ENCODE measurements at places on chromosomes 5 and 9.

DNA sequence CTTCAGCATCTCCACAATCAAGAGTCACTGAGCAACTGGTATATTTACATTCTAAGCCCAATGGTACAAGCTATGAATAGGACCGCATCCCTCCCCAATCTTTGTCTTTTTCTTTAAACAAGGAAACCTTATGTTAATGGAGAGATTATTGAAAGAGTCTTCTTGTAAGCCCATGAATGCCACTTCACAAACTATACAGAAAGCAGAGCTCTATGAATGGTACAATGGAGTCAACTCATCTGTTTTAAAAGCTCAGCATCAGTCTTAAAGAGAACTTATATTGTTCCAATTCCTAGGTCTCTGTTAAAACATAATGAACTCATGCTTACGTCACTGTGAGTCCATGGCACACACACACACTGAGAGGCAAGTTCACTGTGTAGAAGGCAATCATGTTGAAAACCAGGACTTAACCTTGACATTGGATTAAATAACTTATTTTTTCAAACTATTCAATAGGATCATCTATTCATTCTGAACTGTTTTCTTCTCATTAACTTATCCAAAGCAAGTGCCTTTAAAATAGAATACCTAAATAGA lies 4.5 kb downstream of the NREP start:
- DNase-seq = no peak

GRCh38 chr5:14277385-14278320 lies 134.5 kb downstream of the TRIO start:
- no peak for DNase-seq

DNA sequence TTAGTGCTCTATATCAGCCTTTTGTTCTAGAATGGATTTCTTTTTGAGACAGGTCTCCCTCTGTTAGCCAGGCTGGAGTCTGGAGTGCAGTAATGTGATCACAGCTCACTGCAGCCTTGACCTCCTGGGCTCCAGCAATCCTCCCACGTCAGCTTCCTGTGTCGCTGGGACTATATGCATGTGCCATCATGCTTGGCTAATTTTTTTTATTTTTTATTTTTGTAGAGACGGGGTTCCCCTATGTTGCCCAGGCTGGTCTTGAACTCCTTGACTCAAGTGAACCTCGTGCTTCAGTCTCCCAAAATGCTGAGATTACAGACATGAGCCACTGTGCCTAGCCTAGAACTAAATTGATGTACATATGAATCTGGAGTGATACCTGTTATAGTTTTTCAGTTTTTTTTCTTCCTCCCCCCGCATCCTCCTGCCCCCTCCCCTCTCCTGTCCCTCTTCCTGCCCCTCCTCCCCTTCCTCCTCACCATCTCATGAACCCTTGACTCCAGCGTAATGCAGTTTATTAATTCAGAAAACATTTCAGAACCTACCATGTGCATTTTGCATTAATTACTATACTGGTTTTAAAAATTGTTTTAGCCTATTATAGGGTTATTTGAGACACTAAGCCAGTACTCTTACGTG lies 37.4 kb upstream of the TNFAIP8 start:
- DNase-seq = no peak

DNA sequence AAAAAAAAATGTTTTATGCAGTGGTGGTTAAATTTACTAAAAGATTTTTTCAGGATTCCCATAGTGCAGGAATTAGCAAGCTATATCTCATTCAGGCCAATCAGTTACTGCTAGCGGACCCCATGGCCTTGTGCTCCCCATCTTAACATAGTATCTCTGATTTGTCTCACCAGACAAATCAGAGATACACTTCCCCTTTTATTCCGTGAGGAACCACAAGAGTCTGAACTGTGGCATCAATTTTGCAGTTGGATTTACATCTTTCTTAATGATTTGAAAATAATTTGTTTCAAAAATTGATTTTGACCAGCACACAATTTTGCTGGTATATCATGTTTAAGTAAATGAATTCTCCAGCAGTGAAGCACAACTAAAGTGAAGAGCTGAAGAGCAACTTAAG lies 17.9 kb downstream of the ITGA1 start:
- no peak for DNase-seq

GRCh38 chr9:110801426-110801825 lies 132.8 kb downstream of the MUSK start:
- no peak for DNase-seq

DNA sequence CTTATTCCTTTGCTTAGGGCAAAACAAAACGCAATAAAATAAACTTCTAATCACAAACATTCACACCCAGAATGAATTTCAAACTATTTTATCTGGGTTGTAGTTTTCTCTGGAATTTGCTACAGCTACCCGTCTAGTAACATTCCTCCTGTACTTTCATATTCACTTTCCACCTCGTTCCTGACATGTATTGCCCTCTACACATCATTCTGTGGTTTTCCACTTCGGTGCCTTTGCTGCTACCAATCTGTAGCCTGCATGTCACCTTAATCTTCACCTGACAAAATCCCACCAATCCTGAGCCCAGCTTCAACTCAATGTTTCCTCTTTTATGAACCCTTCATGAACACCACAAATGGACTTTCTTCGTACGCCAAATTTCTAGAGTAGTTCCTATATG lies 694.1 kb upstream of the C9orf72 start:
- DNase-seq = no peak

DNA sequence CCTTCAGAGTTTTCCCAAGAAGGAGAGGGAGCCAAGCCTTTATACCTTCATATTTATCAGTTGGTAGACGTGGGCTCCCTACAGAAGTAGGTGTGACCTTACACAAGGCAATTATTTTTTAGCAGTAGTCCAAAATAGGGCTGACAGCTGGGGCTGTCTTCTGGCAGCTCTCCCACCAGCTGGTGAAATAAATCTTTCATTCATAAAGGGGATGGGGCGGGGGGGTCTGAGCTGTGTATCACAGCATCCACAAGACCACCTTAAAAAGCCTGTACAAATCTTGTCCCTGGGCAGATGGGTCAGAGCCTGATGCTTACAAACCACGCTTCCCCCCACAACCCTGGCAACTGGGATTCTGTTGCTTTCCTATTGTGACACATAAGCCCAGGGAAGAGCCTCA lies 19.7 kb downstream of the CSF2 start:
- no peak for DNase-seq

DNA sequence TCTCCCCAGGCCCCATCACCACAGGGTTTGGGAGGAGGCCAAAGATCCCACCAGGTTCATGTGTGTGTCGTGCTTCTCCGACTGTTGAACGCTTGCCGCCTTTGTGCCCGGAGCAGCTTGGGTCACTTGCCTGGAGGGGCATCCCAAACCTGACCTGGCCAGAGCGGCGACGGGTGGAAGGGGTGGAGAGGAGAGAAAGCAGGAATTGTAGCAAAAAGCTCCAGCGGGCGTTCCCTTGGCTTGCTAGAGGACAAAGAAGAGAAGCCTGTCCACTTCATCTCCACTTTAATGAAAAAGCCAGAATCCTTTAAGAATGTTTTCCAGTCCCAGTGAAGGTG lies 2.9 kb upstream of the TRIM41 start:
- no peak for DNase-seq

- no peak for DNase-seq
Measured at GRCh38 chr9:71587576-71588362, 180.5 kb downstream of the CEMIP2 start.

- DNase-seq = no peak
Measured at GRCh38 chr9:116262448-116262847, 108.9 kb downstream of the PAPPA start.

GRCh38 chr9:128643519-128644300 lies 12.9 kb downstream of the DYNC2I2 start:
- no peak for DNase-seq

GRCh38 chr5:176415240-176415951 lies 943 bp downstream of the CLTB start:
- DNase-seq = no peak

DNA sequence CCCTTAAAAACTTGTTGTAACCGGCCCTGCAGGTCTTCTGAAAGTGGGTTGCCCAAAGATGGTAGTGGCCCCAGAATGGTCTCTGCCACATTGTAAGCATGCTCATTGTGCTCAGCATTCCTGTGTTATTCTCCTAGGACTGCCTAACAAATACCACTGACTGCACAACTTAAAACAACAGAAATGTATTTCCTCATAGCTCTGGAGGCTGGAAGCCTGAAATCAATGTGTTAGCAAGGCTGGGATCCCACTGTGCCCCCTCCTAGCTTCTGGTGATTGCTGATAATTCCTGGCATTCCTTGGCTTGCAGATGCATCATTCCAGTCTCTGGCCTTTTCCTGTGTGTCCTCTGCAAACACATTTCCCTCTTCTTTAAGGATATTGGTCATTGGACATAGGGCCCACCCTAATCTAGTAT lies 3.4 kb upstream of the GCNT4 start:
- no peak for DNase-seq

DNA sequence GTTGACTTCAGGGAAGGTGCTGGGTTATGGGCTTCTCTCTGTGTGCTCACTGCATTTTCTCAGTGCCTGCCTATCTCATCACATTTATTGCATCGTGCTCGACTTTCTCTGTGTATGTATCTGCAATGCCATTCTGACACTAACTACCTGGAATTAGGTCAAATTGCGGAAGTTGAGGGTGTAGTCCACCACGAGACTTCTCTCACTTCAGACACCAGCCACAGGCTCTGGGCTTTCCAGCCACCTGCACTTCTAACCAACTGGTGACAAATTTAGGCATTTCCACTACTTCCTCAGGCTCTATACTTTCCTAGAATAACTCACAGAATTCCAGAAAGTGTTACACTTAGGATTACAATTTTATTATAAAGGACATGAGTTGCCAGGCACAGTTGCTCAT lies 188.6 kb upstream of the ZNF608 start:
- DNase-seq = no peak

Data from stimulated activated CD4-positive, alpha-beta T cell treated with anti-CD3 and anti-CD28 coated beads, Interleukin-2, amount 100 ng/mL, for 48 hours (primary cell).